ENCODE measurements at places on chromosomes 11 and 22. TPM values are rescaled to one million over a fixed set of nuclear protein-coding genes. Genes with fewer than 3 reads are reported as not detected.

GRCh38 chr11:2376751-2377451, at the start of gene CD81:
TSS of gene CD81 (plus strand) at chr11:2377310. CDS start at chr11:2377550, 240 bp downstream.
- no peak for DNase-seq

- no peak for DNase-seq
These were observed 766.1 kb upstream of the ARHGAP42 start for GRCh38 chr11:99920956-99921355.

DNA sequence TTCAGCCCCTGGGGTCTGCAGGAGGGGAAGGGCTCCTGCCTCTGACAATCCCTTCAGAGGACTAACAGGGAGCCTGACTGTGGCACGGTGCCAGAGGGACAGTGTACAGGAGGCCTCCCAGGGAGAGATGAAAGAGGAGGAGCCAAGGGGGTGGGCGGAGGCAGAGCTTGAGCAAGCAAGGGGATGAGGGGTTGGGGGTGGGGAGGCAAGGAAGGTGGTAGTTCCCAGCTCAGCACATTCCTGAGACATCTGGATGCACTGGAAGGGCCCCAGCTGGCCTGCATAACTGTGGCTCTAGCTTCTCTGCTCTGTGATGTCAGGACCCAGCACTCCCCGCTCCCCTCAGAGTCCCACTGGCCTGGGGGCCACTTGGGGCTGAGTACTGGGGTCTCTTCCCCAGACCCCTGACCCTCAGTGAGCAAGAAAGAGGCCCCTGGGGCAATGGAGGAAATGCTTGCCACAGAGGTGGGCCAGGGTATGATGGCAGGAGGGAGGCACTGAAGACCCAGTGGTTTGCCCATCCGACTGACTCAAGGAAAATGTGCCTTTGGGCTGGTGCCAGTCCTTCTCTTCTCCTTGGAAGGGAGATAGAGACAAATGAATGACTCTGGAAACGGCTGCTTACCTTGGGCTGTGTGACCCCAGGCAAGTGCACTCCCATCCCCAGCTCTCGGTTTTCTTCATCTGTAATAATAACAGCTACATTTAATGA, 13.3 kb downstream of the CREB3L1 start:
- DNase-seq = no peak

The COPB1 gene
- total RNA-seq = 118 TPM

DNA sequence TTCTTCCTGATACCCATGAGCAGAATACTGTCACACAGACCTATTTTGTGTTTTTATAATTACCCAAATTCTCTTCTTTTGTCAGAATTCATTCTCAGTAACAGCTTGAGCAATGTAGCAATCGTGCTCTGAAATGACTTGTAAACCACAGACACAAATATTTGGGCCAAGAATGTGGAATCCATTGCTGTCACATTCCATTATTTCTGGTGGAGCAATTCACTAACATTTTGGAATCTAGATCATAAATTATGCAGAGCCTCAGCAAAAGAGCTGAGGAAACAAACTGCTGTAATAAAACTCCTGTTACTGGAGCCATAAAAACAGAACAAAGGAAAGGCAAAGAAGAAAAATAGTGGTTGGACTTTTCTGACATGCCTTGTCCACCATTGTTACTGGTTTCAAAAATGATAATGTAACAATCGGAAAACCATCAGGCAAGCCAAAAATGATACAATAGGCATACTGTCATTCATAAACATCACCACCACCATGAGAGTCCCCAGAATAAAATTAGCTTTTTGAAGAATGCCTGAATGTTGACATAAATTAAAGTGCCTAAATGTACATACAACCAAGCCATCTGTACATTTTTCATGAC, 223.4 kb upstream of the PITPNB start:
- no peak for DNase-seq

The OVCH2 gene
- total RNA-seq = not detected

Data from esophagus squamous epithelium (tissue), 5 donors.